GM19239 (cell line): ENCODE measurements at places on chromosomes 16 and 17.

DNA sequence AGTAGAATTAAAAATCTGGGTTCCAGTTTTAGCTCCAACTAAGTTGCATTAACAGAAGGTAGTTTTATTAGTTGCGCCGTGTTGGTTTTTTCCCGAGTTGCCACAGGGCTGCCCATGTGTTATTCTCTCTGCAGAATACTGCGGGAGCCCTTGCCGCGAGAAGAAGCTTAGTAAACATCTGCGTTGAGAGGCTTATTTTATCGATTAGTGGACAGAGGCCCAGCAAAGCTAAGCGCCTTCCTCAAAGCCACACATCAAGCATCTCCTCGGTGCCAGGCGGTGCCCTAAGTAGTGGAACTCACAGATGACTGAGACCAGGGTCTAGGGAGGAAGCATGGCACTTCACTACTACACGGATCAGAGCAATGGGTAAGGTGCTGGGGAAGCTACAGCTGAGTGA lies 212.3 kb upstream of the IRX5 start:
- DNase-seq: no peak

GRCh38 chr16:20903116-20903898 lies 2.7 kb downstream of the LYRM1 start:
- DNase-seq: no peak

DNA sequence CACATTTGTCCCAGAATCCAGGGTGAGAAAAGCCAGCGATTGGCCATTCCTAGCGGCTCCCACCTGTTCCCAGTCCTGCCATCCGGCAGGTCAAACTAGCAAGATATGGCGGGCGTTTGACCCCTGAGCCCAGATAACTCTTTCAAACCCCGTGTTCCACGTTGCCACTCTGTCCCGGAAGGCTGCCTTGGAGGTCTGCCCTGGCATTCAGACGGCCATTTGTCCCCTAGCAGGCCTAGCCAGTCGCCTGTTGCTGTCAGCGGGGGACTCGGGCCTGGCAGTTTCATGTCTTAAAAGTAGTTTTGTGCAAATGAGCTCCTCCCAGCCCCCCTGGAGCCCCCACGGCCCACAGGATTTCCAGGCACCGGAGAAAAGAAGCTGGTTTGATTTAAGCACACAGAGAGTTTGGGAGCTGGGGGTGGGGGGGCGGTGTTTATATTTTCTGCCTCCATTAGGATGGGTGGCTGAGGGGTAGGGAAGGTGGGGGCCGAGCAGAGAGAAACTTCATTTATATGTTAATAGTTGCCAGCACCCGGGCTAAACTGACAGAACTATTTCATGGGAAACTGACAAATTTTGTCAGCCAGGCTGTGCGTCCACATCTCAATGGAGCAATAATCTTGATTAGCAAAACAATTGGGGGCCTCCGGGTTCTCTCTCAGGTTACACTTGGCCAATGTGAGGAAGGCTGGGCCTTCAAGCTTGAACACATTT lies 240.9 kb upstream of the SALL1 start:
- no peak for DNase-seq

- no peak for DNase-seq
Measured at GRCh38 chr16:86942151-86943051, 364.1 kb downstream of the FOXL1 start.

GRCh38 chr16:16805809-16806208 lies 426.9 kb downstream of the NPIPA7 start:
- DNase-seq: no peak

GRCh38 chr16:84839956-84840355 lies 20.2 kb downstream of the CRISPLD2 start:
- no peak for DNase-seq

- no peak for DNase-seq
Measured at GRCh38 chr17:412211-413015, 59.8 kb upstream of the RPH3AL start.

DNA sequence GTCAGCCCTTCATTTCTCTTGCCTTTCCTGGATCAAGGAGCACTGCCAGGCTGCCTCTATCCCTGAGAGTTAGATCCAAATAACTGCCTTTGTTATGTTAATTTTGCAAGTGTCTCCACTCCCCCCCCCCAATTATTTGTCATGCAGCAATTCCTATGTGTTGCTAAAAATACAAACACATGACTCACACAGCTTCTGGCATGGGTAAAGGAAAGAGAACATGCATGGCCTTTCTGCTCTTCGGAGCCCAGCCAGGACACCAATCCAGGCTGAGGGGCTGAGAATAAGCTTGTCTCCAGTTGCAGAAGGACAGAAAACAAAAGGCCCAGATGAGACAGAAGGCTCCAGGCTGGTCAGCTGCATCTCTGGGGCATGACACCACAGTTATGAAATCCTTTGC lies 148.0 kb upstream of the TNRC6C start:
- no peak for DNase-seq

DNA sequence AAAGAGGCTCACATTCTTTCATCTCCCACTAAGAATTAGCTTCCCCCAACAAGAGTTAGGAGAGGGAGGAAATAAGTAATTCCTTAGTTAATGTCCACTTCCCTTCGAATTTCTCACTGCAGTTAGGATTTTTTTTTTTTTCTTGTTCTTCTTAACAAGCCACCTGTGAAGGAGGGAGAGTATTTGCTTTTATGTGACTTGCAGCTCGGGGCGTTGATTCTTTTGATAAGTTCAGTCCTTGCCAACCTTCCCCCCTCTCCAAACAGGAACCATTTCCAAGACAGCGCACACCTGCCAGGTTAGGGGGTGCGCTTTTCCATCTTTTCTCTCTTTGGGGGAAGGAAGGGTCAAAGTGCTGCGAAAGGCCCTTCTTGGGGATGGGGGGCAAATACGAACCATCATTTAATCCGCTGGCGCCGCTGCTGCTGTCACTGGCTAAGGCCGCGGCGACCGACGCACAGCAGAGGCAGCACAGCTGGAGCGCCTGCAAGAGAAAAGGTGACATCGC lies 758 bp downstream of the ADAMTS18 start:
- DNase-seq: no peak

- no peak for DNase-seq
Measured at GRCh38 chr17:27669850-27670249, 38.9 kb downstream of the LGALS9 start.

DNA sequence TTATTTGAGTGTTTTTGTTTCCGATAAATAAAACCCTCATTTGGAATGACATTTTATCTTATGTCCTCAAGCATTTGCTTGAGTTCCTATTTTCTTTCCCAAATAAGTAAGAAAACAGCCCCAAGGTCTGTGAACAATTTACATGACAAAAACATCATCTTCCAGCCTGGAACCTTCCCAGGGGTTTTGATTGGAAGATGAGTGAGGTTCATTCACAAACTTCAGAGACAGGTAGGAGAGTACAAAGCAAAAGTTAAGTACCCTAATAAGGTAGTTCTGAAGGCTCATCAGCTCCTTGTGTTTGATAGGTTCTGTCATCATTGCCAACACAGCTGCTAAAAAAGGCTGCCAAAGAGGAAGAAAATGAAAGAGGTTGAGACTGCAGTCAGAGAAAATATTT lies 772.8 kb downstream of the CDH8 start:
- no peak for DNase-seq

DNA sequence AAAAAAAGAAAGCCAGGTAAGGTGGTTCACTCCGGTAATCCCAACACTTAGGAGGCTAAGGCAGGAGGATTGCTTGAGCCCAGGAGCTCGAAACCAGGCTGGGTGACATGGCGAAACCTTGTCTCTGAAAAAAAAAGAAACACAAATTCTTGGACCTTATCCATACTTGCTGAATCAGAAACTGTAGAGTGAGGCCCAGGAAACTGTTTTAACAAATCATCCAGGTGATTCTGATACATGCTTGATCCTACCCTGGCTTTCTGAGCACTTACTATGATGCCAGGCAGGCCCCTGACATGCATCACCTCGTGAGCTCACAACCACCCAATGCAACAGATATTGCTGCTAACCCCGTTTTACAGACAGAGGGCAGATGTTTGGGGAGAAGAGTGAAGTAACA lies 4.0 kb upstream of the NAE1 start:
- DNase-seq: no peak

DNA sequence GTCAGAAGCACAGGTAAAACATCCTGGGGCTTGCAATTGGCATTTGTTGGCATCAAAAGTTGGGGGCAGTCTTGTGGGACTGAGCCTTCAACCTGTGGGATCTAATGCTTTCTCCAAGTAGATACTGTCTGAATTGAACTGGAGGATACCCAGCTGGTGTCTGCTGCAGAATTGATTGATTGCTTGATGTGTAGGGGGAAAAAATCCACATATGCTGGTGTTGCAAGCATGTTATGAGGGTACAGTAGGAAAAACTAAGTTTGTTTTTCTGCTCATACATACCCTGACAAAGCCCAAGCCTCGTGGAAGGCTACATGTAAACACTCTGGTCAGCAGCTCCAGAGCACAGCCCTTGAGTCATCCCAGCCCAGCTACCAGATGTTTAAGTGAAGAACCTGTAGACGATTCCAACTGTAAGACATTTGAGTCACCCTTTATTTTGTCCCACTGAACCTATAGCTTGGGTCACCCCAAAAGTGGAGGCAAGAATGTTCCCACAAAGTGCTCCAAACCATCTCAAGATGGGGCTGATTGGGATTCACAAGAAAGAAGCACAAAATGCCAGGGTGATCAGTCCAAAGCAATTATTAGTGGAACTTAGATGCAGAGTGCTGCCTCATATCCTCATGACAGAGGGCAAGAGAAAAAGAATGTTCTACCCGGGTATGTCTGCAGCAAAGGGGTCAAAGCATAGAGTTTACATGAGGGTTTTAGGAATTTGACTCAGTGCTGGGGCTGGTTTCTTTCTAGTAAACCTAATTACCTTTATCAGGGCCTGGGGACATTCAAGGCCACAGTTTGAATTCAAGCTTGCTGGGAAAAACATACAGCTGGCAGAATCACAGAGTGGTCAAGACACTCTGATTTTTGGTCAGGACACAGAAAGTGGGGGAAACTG lies 9.6 kb upstream of the APPBP2 start:
- no peak for DNase-seq

GRCh38 chr17:27497696-27498095 lies 41.4 kb downstream of the KSR1 start:
- DNase-seq: no peak

GRCh38 chr17:66107731-66108130 lies 84.2 kb downstream of the CEP112 start:
- DNase-seq: no peak

- DNase-seq: peak; percentile 29
Measured at GRCh38 chr16:24070851-24071250, 185.3 kb upstream of the CACNG3 start.

DNA sequence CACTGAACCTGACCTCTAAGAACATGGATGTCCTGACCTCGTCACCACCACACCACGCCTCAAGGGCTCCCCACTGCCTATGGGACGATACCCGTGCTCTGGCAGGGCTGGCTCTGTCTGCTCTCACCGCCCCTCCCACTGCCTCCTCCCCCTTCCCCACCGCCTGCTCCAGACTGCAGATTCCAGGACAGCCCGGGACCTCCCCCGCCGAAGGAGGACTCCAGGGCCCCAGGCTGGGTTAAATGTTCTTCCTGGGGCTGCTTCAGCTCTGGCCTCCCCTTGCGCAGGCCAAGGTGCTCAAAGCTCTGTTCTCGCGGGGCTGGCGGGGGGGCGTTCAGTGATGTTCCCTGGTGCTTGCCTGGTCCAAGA lies 3.1 kb downstream of the NPW start:
- no peak for DNase-seq

DNA sequence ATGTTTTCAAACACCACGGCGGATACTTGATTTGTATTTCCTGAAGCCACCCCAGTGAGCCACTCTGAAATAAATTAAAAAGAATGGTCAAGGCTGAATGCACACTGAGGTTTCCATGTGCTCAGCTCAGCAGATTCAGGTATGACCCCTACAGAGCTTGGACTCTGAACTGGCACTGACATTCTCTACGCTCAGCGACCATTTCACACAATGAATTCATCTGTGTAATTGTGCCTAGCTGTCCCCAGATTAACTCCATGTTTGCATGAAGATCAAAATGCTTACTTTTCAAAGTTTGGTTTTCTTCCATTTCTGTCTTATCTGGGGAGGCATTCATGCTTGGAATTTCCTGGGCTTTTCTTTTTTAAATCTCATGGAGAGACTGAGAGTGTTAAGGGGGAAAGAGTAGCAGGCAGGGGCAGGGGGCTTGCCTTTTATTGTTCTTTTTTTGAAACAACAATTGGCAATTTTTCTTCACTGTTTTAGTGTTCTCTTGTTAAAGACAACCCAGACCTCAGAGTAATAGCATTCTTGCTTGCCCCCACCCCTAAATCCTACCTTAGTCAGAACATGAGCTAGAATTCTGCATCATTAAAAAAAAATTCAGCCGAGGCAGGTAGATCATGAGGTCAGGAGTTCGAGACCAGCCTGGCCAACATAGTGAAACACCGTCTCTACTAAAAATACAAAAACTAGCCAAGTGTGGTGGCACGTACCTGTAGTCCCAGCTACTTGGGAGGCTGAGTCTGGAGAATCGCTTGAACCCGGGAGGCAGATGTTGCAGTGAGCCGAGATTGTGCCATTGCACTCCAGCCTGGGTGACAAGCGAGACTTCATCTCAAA lies 85.5 kb upstream of the HNF1B start:
- no peak for DNase-seq

- DNase-seq: no peak
Measured at GRCh38 chr17:7927596-7927995, 2.1 kb downstream of the KCNAB3 start.

- DNase-seq: no peak
Measured at GRCh38 chr16:89248196-89248982, 30.9 kb downstream of the ZNF778 start.
